ENCODE measurements at places on chromosomes 2 and 18. TPM values are rescaled to one million over a fixed set of nuclear protein-coding genes. Genes with fewer than 3 reads are reported as not detected.
A peak's percentile ranks its signal among the peaks of the same experiment; 100 is the strongest.

Gene PRKAG3
- total RNA-seq, result not detected

DNA sequence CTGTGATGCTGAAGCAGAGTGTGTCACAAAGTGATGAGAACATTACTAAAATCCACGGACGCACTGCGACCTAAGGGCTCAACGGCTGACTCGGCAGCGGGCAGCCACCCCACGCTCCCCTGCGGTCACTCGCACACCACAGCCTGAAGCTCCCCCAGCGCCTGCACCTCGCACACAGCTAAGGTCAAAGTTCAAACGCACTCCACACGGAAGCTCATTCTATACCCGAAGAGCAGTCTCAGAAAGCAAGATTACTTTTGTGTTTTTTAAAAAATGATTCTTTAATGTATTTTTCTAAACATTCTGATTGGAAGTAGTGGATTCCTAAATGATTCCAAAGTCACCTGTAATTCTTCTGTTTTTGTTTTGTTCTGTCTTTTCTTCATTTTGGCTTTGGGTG, 21.7 kb downstream of the ASPRV1 start:
- DNase-seq, result no peak

- no peak for DNase-seq
These were observed 212.6 kb upstream of the FBXO11 start for GRCh38 chr2:48118895-48119294.

GRCh38 chr18:36348971-36349417, 51.5 kb downstream of the FHOD3 start:
- no peak for DNase-seq

DNA sequence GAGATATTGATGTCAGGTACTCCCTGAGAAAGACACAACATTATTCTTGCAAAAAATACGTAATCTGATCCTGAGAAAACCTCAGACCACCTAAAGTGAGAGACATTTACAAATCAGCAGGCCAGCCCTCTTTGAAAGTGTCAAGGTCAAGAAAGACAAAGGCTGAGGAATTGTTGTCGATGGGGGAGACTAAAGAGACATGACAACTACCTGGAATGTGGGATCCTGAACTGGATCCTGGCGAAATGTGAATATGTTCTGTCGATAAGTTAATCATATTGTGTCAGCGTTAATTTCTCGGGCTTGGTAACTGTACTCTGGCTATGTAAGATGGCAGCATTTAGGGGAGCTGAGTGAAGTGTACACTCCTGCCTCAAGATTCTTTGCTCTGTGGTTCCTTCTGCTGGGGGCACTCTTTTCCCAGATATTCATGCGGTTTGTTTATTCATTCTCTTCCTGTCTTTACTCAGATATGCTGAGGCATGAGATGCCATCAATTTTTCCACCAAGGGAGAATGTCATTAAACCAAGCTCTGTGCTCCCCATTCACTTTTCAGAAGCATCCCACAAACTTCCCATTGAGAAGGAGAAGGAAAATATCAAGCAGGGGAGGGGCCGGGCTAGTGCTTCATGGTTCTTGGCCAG, 154.9 kb downstream of the CAPN13 start:
- no peak for DNase-seq

Gene G6PC2
- not detected for total RNA-seq

GRCh38 chr18:51287818-51288508, 90.5 kb upstream of the MEX3C start:
- DNase-seq, result no peak

DNA sequence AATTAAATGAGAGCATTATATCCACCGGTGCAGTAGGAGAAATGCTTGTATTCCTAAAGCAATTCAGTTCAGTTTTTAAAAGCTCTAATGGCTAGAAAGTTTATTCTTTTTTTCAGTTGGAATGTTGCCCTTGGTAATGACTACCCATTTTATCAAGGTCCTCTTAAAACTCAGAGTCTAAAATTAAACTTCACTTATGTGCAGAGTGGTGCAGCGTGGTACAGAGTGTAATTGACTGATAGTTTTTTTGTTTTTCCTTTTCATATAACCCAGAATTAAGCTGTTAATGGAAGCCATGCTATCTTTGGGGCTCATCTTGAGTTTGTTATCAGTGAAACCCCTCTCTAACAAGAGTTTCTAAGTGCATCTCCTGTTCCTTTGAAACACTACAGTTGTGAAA, 21.4 kb downstream of the NCOA1 start:
- no peak for DNase-seq

GRCh38 chr2:207311316-207312005, 145.7 kb upstream of the KLF7 start:
- no peak for DNase-seq

Gene GALNT1
- 27.9 TPM for total RNA-seq

GRCh38 chr2:236664136-236664535, 94.5 kb downstream of the ACKR3 start:
- no peak for DNase-seq

- DNase-seq, result no peak
These were observed 125.7 kb downstream of the RBMS1 start for GRCh38 chr2:160367887-160368286.

Gene MRPL44
- total RNA-seq, result 20.1 TPM

GRCh38 chr18:12803069-12803936, 80.7 kb downstream of the PTPN2 start:
- DNase-seq, result no peak

Gene NDC80
- total RNA-seq, result 3.8 TPM

GRCh38 chr2:2846332-2847208, 515.5 kb upstream of the MYT1L start:
- no peak for DNase-seq

DNA sequence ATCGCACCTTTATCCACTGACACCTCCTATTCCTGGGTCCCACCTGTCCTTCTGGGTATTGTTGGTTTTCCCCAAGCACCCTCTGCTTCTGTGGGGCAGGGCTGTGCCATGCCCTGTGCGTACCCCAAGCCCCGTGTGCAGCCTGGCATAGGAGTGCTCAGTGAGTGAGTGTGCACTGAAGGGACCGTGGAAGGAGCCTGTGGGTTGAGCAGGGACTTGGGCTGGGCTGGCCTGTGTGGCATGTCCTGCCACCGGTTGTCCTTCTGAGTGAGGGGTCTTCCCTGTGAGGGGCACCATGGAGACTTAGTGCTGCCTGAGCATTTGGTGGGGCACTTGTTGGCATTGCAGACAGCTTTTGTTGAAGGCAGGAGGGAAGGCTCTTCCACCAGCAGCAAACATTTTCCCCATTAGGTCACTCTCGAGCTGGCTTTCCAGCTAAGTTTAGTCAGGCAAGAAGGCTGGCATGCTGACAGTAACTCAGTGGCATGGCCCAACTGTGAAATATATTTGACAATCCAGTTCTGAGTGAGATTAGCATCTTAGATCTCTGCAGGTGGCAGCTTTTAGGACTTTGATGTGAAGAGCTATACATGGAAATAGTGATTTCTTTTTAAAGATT, 64.7 kb downstream of the LPIN1 start:
- DNase-seq, result no peak

GRCh38 chr2:105087273-105087672, 49.4 kb downstream of the MRPS9 start:
- DNase-seq, result no peak

DNA sequence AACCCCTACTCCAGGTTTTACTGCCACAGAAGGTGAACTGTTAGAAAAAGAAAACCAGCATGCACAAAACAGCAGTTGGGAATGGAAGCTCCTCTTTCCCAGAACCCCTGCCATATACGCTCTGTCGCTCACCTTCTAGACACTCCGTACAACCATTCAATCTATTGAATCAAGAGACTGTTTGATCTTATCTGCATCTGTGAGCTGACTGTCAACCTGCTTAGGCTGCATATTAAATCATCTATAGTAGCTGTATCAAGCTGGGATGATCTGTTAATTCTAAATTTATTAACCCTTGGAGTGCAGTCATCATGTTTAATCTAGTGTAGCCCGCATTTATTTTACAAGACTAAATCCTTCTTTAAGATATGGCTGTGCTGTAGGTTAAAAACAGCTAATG, 13.6 kb upstream of the BCL11A start:
- no peak for DNase-seq

DNA sequence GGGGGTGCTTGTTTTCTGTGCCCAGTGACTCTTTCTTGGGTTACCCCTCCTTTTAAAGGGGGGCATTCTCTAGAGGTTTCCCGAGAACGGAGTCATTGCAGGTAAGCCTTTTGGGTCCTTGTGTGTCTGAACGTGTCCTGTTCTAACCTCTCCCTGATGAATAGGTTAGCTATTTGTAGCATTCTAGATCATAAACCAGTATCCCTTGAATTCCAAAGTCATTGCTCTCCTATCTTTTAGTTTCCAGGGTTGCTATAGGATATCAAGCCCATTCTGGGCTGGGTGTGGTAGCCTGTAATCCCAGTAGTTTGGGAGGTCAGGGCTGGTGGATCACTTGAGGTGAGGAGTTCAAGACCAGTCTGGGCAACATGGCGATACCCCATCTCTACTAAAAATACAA, 65.9 kb upstream of the YWHAQ start:
- no peak for DNase-seq

GRCh38 chr2:121046335-121046734, 238.7 kb downstream of the TFCP2L1 start:
- DNase-seq, result no peak

Gene EN1
- not detected for total RNA-seq

DNA sequence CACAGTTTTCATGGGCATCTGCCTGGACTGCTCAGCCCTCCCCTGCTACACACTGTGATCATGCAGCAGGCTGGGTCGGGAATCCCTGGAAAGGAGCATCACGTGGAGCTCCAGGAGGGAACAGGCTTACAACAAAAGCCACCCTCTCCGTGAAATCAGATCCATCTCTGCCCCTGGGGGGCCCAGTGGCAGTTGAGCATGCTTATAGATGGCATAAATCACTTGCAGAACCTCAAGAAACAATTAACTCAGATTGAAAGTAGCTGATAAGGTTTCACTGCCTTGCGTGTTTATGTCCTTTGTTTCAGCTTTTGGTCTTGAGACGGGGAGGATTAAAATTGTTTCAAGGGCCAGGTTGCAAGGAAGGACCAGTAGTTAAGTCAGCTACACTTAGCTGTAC, 354.8 kb upstream of the MEIS1 start:
- no peak for DNase-seq

DNA sequence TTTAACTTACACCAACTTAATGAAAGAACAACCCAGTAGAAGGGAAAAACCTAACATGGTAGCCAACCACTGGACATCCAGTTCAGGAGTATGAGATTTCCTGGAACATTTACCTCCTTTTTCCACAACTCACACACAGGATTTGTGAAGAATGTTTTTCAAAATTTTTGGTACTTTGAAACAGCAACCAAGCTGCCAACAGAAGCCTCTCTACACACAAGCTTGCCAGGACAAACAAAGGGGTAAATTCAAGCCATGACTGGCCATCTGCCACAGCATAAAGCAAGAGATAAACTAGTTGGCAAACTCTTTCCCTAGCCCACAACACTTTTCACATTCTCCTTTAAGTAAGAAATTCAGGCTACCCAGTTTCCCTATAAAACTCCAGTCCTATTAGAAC, 21.4 kb downstream of the MGAT4A start:
- DNase-seq, result no peak

GRCh38 chr2:237714690-237715458, 83.7 kb upstream of the RBM44 start:
- DNase-seq, result no peak

DNA sequence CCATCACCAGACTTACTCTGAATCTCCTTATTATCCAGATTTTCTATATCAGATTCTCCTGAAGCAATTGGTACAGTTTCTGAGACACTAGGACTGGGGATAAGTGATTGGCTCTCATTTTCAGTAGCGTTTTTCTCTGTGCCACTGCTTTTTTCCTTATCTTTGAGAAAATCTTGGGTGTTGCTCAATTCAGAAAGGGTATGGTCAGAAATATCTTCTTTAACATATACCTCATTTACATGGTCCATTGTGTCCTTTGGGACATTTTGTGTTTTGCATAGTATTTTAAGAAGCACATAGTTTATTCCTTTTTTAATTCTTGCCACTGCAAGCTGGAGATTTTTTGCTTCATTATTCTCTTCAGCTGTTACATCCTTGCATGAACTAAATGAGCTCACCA, 56.6 kb upstream of the SCN9A start:
- no peak for DNase-seq

GRCh38 chr18:48408111-48408726, 964 bp downstream of the ZBTB7C start:
- no peak for DNase-seq

Gene TTN
- 8.6 TPM for total RNA-seq

GRCh38 chr2:235630718-235631296, 137.0 kb downstream of the AGAP1 start:
- DNase-seq, result no peak

Gene BOLL
- total RNA-seq, result not detected

- DNase-seq, result peak; percentile 46
These were observed 1.4 kb downstream of the TRIB2 start for GRCh38 chr2:12718015-12718671.

- no peak for DNase-seq
These were observed 8.6 kb upstream of the SELENOI start for GRCh38 chr2:26337298-26337697.

GRCh38 chr2:79960519-79960918, 344.0 kb downstream of the LRRTM1 start:
- DNase-seq, result no peak

DNA sequence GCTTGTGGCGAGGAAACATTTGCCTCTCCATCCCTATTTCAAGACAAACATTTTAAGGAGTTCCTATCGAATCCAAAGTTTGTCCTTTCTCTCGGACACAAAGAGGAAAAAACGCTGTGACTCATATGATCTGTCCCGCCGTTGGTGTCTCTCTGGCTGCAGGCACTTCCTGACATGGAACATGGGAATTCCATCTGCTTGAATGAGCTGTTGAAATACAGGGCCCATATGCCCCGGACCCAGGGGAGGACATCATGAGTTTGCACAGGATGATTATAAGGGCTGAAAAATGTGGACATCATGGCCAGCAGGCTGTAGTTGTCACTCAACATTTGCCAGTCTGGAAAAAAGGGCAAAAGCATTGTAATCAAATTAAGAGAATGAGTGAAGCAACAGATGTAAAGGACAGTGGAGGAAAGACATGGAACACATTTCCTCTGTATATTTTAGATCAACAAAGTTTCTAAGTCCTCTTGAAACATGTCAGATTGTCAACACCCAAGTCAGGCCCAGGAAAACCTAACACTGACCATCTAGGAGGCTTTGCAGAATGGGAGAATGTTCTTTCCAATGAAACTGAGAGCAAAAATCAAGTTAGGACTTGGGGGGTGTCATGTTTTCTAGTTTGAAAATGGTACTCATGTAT, 103.2 kb upstream of the SMIM21 start:
- no peak for DNase-seq

- peak; percentile 71 for DNase-seq
These were observed 888 bp upstream of the TWSG1 start for GRCh38 chr18:9333441-9334328.

DNA sequence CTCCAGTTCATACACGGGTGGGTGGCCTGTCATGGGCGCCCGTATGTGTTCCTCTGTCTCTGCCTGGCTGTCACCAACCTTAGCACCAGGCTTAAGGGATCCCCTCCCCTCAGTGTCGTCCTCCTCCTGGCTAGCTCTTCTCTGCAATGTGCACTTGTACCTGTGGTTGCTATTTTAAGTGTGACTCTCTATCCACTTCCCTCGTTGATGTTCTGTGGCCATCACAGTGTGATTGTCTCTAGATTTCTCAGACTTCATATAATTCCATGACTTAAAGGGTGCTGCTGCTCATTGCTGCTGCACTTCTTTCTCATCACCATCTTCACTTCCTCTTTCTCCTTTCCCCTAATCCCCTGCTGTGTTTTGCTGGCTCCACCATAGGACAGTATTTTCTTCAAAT, 143.4 kb downstream of the EML6 start:
- DNase-seq, result no peak

Gene FKBP1B
- 1.3 TPM for total RNA-seq

Measured in CD4-positive, alpha-beta memory T cell (primary cell).